ENCODE measurements at places on chromosomes 11 and 22. TPM values are rescaled to one million over a fixed set of nuclear protein-coding genes. Genes with fewer than 3 reads are reported as not detected.

DNA sequence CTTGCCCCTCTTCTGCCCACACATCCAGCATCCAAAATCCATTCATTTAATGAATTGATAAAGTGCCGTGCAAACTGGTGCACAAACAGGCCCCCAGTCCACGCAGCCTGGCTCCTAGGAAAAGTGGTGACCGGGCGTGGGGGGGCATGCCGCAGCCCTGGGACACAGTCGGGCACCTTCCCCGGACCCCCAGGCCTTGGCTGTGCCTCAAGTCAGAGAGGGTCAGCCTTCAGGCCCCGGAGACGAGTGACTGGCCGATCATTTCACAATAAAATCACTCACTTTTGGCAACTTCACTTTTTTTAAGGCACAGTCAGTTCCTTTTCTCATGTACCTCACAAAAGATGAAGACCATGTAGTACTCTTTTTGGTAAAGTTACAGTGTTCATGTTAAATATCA is 8.0 kb downstream of the CDPF1 start:
- no peaks in the 10 kb centered on the region for H3K4me1 ChIP-seq
- H3K27me3 ChIP-seq, result no peaks in the 10 kb centered on the region
- peak overlapping the region; percentile 70 for H3K27ac ChIP-seq
- H3K36me3 ChIP-seq, result peaks cover 18% of the 10 kb centered on the region
- no peak overlapping the region for H3K4me3 ChIP-seq

DNA sequence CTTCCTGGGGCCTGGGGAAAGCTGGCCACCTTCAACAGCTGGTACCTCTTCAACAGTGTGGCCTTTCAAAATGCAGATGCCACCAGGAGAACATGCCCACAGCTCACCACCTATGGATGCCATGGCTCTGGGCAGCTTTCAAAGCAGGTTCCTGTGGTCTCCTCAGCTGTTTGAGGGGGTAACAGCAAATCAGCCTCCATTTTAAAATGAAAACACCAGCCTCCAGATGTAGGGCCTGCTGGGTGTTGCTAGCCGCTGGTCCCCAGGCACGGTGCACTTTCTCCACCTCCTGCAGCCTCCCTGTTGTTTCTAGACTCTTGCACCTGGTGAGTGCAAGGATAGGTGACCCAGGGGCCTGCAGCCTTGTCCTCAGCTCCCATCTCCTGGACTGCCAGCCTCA is 10.0 kb downstream of the CDPF1 start:
- H3K4me1 ChIP-seq, result peaks cover 37% of the 10 kb centered on the region
- peak overlapping the region; percentile 37 for H3K27ac ChIP-seq
- DNase-seq, result no peak
- no peaks in the 10 kb centered on the region for H3K27me3 ChIP-seq
- no peak overlapping the region for H3K4me3 ChIP-seq
- H3K36me3 ChIP-seq, result peaks cover 18% of the 10 kb centered on the region

DNA sequence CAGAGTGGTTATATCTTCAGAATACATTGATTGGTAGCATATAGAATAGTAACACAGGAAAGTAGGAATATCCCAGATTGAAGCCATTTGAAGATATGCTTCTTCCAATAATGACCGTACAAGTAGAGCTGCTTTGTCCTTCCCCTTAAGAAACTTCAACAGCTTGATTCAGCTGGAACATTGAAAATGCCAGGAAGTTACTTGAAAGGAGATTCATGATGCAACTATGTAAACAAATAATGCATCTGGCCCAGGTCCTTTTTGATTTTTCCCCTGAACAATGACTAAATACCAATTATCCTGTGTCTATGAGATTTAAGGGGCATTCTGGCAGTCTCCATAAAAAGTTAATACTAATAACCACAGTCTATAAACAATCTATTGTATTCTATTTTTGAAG is 3.0 kb downstream of the DKK3 start:
- H3K27ac ChIP-seq, result peak overlapping the region; percentile 94
- H3K4me3 ChIP-seq, result peak overlapping the region; percentile 74
- H3K27me3 ChIP-seq, result no peaks in the 10 kb centered on the region
- peaks cover 24% of the 10 kb centered on the region for H3K36me3 ChIP-seq
- no peak for DNase-seq
- H3K4me1 ChIP-seq, result peaks cover 52% of the 10 kb centered on the region

- no peak overlapping the region for H3K4me3 ChIP-seq
- H3K27me3 ChIP-seq, result no peaks in the 10 kb centered on the region
- no peaks in the 10 kb centered on the region for H3K4me1 ChIP-seq
These were observed 48.5 kb downstream of the MICAL2 start for GRCh38 chr11:12158909-12159308.

GRCh38 chr11:17752144-17752543 is 17.6 kb downstream of the KCNC1 start:
- no peak for DNase-seq
- no peak overlapping the region for H3K4me3 ChIP-seq
- H3K36me3 ChIP-seq, result no peaks in the 10 kb centered on the region
- no peak overlapping the region for H3K27ac ChIP-seq
- no peaks in the 10 kb centered on the region for H3K4me1 ChIP-seq

GRCh38 chr11:64697663-64698375 is 25.2 kb downstream of the NRXN2 start:
- H3K4me1 ChIP-seq, result no peaks in the 10 kb centered on the region
- H3K27ac ChIP-seq, result no peak overlapping the region
- H3K27me3 ChIP-seq, result no peaks in the 10 kb centered on the region
- no peak overlapping the region for H3K4me3 ChIP-seq
- no peaks in the 10 kb centered on the region for H3K36me3 ChIP-seq
- no peak for DNase-seq

- no peak overlapping the region for H3K4me3 ChIP-seq
- H3K4me1 ChIP-seq, result no peaks in the 10 kb centered on the region
- no peak for DNase-seq
- H3K36me3 ChIP-seq, result no peaks in the 10 kb centered on the region
- H3K27ac ChIP-seq, result no peak overlapping the region
These were observed 8.5 kb downstream of the ST14 start for GRCh38 chr11:130168105-130168504.

GRCh38 chr11:65383778-65384177 is 1.3 kb upstream of the SLC25A45 start:
- no peaks in the 10 kb centered on the region for H3K4me1 ChIP-seq
- H3K36me3 ChIP-seq, result peaks cover under 1% of the 10 kb centered on the region
- H3K27ac ChIP-seq, result peak overlapping the region; percentile 98
- no peaks in the 10 kb centered on the region for H3K27me3 ChIP-seq
- no peak for DNase-seq
- H3K4me3 ChIP-seq, result no peak overlapping the region

DNA sequence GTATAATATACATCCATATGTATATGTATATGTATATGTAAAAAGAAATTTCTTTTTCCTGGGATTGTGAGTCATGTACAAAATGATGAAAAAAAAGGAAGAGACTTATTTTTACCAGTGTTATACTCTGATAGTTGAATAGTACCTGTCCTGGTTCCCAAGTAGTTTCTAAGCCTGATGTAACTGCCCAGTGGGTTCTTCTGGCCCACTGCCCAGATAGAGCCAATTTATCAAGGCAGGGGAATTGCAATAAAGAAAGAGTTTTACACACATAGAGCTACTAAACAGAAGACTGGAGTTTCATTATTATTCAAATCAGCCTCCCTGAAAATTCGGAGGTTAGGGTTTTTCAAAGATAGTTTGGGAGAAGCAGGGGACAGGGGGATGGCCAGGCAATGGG is 29.1 kb upstream of the NARS2 start:
- no peaks in the 10 kb centered on the region for H3K4me1 ChIP-seq
- H3K4me3 ChIP-seq, result no peak overlapping the region

GRCh38 chr11:65558002-65558929 is at the start of gene LTBP3:
Gene LTBP3, minus strand, starts transcription at chr11:65558359. Its CDS starts 400 bp downstream, at chr11:65557959.
- peak within 1 kb of the TSS; percentile 57 for H3K4me3 ChIP-seq
- H3K27me3 ChIP-seq, result no peaks in the 10 kb centered on the region
- peak within 1 kb of the TSS; percentile 98 for H3K27ac ChIP-seq
- peak; percentile 82 for DNase-seq

DNA sequence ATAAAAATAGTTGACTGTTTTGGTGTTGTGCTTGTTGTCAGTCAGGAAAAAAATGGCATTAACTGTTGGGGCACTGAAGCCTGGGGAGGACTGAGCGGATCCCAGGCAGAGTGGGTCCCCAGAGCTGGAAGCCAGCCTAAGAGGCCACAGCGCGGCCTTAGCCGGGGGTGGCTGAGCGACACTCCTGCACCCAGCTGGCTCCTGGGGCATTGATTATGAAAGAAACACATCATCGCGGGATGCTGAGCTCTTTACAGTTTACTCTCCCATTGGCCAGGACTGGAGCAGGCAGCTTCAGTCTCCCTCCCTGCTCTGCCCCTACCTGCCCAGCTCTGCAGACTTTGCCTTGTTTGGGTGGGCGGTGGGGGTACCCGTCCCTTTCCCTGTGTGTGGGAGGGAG is 121.5 kb downstream of the ST3GAL4 start:
- peaks cover 16% of the 10 kb centered on the region for H3K4me1 ChIP-seq
- DNase-seq, result no peak
- no peak overlapping the region for H3K27ac ChIP-seq
- no peaks in the 10 kb centered on the region for H3K36me3 ChIP-seq

DNA sequence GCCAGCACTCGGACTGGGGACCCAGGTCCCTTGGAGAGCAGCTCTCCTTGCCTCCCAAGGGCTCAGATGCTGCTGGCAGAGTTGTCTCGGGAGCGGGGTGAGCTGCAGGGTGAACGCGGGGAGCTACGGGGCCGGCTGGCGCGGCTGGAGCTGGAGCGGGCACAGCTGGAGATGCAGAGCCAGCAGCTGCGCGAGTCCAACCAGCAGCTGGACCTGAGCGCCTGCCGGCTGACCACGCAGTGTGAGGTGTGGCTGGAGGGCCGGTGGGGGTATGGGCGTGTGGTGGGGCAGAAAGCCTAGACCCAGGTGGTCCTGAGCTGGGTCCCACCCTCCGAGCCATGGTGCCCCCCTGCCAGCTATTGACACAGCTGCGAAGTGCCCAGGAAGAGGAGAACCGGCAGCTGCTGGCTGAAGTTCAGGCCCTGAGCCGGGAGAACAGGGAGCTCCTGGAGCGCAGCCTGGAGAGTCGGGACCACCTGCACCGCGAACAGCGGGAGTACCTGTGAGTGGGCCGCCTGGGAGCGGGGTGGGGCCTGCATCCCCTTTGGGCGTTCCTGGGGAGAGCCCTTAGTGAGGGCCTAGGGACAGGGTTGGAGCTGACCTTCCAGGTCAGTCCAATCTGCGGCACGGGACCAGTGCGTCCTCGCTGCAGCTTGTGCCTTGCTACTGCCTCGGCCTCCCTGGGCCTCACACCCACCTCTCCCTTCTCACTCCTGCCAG is 5.8 kb upstream of the RPS6KA4 start:
- no peaks in the 10 kb centered on the region for H3K4me1 ChIP-seq
- H3K4me3 ChIP-seq, result no peak overlapping the region
- no peaks in the 10 kb centered on the region for H3K36me3 ChIP-seq
- no peaks in the 10 kb centered on the region for H3K27me3 ChIP-seq

DNA sequence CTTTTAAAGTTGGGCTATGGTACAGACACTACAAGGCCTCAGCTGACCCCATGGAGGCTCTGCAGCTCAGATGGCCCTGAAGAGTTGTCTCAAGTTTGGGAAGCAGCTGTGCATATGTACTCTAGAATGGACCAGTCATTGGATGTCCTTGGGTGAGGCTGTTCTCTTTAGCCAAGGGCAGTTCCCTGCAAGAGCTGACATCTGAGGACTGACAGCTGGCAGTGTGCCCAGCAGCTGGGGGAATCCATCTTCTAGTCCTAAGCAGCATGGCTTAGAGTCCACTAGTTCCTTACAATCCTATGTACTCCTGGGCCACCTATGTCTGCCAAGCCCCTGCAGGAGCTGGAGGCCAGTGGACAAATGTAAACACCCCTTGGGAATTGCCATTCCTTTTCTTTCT is 76.5 kb downstream of the C11orf91 start:
- H3K27me3 ChIP-seq, result no peaks in the 10 kb centered on the region
- no peak overlapping the region for H3K27ac ChIP-seq
- no peaks in the 10 kb centered on the region for H3K4me1 ChIP-seq
- no peaks in the 10 kb centered on the region for H3K36me3 ChIP-seq
- no peak overlapping the region for H3K4me3 ChIP-seq

DNA sequence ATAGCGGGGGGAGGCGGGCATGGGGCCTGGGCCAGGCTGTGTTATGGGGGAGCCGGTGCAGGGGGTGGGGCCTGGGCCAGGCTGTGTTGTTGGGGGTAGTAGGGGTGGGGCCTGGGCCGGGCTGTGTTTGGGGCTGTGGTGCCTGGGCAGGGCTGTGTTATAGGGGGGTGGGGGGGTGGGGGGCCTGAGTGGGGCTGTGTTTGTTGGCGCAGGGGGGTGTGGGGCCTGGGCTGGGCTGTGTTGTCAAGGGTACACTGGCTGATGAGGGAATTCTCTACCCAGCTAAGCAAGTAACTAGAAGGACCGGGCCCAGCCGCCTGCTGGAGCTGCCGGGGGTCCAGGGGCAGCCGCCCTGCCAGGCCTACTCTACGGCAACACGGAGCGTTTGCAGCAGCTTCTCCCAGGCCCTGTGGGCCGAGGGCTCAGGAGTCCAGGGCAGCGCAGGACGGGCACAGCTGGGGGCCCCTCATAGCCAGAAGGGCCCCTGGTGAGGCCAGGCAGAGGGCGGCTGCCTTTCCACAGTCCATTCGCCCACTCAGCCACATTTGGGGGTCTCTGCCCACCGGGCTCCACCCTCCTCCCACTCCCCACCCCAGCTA is 10.1 kb upstream of the PIM3 start:
- no peak overlapping the region for H3K27ac ChIP-seq
- no peak for DNase-seq
- no peak overlapping the region for H3K4me3 ChIP-seq
- H3K27me3 ChIP-seq, result no peaks in the 10 kb centered on the region
- no peaks in the 10 kb centered on the region for H3K36me3 ChIP-seq
- H3K4me1 ChIP-seq, result no peaks in the 10 kb centered on the region

Gene NLRP6
- total RNA-seq, result 0.19 TPM

Gene ELMOD1
- 10.4 TPM for total RNA-seq

Gene MYH9
- 125 TPM for total RNA-seq

Gene GLB1L3
- not detected for total RNA-seq

Gene GRAMD4
- 31.6 TPM for total RNA-seq

Gene RHOG
- total RNA-seq, result 48.9 TPM

Gene CD3G
- total RNA-seq, result 0.24 TPM

Gene SMIM35
- not detected for total RNA-seq

Gene CHRM4
- not detected for total RNA-seq

Gene PATL1
- total RNA-seq, result 13.2 TPM
